ENCODE measurements at places on chromosomes 3 and 15. TPM values are rescaled to one million over a fixed set of nuclear protein-coding genes. Genes with fewer than 3 reads are reported as not detected.

DNA sequence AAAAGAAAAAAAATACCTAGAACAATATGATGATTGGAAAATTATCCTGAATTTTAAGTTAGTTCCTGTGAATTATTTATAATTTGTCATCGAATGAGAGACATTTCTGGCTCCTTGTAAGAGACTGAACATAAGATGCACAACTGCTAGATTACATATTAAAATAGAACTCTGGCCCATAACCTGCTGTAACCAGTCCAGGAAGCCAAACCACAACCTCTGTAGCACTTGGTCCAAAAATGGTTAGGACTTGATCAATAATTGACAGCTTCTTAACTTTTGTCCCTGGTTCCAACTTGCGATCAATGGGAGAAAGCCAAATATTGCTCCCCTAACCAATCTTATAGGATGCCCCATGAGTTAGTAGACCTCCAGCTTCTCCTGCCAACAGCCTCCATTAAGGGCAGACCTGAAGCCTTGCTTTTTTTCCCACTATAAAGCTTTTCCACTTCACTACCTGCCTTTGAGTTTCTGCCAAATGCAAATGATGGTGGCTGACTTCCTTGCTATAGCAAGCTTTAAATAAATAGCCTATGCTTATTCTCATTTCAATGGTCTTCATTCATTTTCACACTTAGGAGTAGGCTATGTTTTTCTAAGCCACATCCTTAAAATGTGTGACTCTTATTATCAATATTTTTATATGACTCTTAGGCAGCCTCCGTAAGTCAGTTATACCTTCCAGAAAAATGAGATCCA lies 224.0 kb upstream of the ARHGEF26 start:
- no peak for DNase-seq

DNA sequence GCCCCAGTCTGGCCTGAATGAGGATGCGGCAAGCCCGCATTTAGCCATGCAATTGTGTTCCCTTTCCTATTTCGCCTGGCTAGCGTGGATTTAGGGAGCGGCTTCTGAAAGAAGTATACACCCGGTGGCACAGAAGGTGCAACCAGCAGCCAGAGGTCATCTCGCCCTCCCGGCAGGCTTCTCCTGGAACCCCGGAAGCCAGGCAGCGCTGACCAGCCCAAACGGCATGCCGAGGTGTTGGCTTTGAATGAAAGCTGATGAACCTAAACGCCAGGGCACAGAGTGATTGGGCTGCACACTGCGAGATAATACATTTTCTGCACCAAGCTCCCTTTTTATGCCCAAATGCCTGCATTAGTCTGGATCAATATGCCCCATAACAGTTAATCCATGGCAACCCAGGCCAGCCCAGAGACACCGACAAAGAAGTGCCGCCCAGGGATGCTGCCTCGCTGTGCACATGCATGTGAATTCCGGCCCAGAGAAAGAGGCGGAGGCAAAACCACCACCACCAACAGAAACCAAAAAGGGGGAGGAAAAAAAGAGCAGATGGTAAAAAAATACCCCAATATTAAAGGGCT lies 1.4 kb downstream of the SRGAP3 start:
- no peak for DNase-seq

DNA sequence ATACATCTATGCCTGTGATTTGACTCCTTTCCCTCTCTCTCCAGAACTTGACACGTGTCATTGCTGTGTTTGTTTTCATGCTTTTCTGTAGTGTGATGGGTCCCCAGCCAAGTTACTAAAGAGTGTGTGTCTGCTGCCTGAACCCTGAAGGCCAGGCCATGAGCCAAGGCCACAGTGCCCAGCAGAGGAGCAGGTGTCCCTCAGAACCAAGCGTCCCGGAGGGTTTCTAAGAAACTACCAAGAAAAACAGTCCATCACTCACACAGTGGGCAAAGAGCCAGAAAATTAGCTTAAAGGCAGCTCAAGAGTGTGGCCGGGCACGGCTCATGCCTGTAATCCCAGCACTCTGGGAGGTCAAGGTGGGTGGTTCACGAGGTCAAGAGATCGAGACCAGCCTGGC lies 35.2 kb downstream of the FBXO45 start:
- no peak for DNase-seq

CXCR6 gene
- 0.36 TPM for polyA plus RNA-seq

- no peak for DNase-seq
Measured at GRCh38 chr3:134807189-134807588, 12.1 kb downstream of the EPHB1 start.
